ENCODE measurements at places on chromosomes 7 and 10.

DNA sequence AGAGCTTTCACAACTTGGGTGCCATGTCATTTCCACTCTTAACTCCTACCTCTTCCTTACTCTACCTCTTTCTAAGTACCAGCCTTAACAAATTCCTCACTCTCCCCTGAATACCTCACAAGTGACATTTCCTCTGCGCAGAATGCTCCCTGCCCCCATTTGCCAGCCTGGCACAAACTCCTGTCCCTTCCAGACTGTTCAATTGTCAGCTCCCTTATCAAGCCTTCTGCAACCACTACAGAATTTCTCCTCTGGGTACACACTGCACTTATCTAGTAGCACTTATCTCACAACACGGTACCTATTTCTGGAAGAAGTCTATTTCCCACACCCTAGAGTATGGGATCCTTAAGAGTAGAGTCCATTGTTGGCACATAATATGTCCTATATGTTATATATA is 39.1 kb upstream of the ANAPC16 start:
- peak; percentile 44 for DNase-seq

DNA sequence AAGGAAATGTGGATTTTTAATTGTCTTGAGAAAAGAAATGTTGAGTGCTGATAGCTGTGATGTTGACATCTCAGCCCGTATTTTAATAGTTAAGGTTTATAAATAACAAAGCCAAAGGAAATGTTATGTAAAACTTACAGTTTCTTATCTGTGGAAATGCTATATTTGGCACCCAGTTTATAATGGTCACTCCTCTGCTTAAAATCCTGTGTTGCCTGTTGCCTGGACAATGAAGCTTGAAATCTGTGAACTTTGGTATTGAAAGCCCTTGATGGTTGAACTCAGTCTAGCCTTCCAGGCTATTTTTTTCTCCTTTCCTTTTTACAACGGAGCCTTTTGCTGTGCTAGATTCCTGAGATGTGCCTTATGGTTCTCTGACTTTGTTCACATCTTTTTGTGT is 46.5 kb downstream of the MCU start:
- peak; percentile 13 for DNase-seq

GRCh38 chr10:84715911-84716310 is 387.5 kb downstream of the CCSER2 start:
- peak; percentile 62 for DNase-seq

- no peak for DNase-seq
Measured at GRCh38 chr7:30814700-30815387, 43.6 kb downstream of the MINDY4 start.

All from hematopoietic multipotent progenitor cell treated with erythropoietin and hydrocortisone succinate and interleukin-3 and kit ligand, for 6 days (in vitro differentiated cells).